ENCODE measurements at places on chromosomes 13 and 19.

DNA sequence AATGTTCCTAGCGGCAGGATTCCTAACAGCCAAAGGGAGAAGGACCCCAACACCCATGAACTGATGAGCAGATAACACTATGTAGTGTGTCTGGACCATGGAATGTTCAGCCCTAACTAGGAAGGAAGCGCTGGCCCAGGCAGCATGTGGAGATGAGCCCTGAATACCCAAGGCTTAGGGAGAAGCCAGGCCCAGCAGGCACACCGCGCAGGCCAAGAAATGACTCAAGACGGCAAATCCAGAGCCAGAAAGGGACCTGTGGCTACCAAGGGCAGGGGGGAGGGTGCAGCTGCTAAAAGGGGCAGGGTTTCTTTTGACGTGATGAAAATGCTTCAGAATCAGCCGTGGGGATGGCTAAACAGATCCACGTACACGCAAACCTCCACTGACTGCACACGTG lies 20.7 kb upstream of the TINCR start:
- DNase-seq: no peak

GRCh38 chr13:63403733-63404132 lies 1988.1 kb upstream of the PCDH20 start:
- DNase-seq: no peak

DNA sequence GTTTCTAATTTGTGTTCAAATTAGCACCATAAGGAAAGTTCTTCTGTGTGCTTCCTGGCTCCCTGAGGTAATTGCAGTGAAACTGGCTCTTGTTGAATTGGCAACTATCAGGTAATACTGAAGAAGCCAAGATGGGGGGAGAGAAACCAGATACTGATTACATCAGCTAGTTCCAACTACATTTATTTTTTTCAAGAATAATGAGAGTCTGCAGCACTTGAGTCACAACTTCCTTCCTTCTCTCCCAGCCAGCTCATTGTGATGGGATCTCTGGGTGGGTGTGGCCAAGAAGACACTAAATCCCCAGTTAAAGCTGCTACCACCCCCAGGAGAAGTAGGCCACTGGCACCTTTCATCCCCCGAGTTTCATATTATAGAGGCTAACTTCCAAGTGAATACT lies 100.7 kb upstream of the RXFP2 start:
- peak; percentile 65 for DNase-seq

GRCh38 chr19:38030686-38031422 lies 123.8 kb downstream of the SIPA1L3 start:
- DNase-seq: no peak

DNA sequence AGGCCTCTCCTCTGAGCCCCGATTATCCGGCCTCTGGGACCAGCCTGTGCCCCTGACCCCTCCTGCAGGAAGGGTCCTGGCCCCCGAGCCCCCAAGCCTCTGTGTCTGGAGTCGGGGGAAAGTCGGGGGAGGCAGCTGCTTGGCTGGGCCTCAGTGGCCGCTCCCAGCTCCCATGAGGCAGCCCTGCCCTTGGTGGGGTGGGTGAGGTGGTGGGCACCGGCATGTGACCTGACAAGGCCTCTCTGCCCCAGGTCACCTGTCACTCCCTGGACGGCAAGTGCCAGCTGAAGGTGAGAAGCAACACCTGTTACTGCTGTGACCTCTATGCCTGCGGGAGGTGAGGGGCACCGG lies 41.5 kb downstream of the TMEM255B start:
- no peak for DNase-seq

- no peak for DNase-seq
These were observed 15.8 kb downstream of the GPR180 start for GRCh38 chr13:94617389-94618000.

GRCh38 chr19:18425515-18426415 lies 6.6 kb downstream of the SSBP4 start:
- DNase-seq: peak; percentile 62

DNA sequence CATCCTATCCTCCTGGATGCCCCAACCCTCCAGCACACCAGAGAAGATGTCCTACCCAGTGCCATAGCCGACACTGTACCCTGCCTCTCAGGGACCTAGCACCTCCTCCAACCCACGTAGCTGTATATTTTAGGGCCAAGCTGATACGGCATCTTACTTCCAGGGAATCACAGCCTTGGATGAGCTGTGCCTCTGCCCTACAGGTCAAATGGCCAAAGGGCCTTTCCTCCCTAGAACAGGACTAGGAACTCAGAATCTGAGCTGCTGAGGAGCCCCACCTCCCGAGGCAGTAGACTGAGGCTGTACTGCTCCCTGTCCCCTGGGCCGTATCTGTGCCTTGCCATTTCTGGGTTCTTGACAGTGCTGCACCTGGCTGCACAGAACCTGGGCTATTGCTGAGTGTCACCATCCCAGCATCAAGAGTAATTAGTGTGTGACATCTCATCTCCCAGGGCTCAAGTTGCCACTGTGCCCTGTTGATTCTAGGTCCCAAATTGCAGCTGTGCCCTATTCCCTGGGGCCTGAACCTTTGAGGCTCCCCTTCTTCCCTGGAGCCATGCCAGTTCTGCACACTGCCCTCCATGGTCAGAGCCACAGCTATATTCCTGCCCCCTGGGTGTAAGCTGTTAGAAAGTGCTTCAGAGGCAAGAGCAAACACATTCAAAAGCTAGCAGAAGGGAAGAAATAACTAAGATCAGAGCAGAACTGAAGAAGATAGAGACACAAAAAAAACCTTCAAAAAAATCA lies 41.0 kb downstream of the VWA8 start:
- DNase-seq: no peak

GRCh38 chr19:18291590-18292461 lies 10.4 kb upstream of the JUND start:
- peak; percentile 75 for DNase-seq

GRCh38 chr13:30752201-30752797 lies 17.0 kb downstream of the ALOX5AP start:
- peak; percentile 50 for DNase-seq

DNA sequence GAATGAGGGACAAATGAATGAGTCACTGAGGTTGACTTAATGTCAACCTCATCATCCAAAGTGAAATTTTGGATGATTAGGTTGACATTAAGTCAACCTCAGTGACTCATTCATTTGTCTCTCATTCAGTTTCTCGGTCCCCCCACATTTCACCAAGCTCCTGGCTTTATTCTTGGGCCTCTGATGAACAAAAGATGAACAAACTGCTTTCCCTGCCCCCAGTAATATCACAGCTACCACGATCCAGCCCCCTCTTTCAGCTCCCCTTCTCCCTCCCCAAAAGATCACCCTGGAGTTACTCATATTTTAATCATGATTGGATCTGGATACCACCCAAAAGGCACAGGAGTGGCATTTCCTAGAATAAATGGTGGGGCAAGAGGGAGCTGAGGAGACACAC lies 10.8 kb downstream of the CEACAM18 start:
- no peak for DNase-seq

DNA sequence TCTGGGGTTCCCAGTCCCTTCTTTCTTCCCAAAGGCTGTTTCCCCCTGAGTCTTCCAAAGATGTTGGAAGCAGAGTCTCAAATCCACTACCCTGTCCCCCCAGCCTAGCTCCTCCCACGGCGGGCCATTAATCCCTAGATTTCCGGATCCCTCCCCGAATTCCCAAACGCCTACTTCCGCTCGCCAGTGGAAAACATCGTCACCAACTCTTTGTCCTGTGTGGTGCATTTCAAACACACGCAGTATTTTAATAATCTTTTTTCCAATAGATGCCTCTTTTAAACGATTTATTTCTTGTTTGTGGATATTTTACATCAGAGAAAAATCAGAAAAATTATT lies 610 bp downstream of the ZNF791 start:
- DNase-seq: peak; percentile 74

DNA sequence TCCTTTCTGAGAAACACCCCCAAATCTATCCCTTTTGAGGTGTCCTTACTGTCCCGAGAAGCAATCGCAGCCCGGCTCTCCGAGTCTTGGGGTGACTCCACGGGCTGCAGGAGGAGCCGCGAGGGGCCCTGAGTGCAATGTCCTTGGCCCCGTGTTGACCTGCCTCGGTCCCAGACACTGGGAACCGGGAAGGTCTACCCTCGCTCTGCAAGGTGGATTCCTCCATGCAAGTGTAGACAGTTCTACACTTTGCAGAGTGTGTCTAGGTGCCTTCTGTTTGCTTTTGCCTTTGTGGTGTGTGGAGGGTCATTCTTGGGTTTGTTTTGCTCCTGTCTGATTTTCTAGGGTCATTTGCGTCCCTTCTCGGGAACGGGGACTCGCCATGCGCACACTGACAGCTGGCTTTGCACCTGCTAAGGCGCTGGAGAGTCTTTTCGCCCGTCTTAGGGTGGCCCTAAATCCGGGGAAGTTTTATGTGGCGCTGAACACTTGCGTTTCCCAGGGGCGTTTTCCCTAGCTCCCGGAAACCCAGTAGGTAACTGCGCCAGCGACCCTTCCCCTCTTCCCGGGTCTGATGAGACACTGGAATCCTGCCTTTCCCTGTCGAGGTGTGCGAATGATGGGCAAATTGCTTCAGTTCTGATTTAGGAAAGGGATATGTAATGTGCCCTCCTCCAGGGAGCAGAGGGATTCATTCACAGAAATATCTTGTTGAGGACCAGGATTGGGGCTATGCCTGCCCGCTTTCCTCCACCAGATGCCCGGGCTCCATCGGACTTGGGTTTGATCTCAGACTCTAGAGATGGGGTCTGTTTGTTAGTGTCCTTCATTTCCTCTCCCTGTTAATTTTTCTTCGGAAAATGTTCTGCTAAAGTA lies 755 bp downstream of the SERTM1 start:
- DNase-seq: no peak

GRCh38 chr19:28117143-28117542 lies 1095.8 kb downstream of the UQCRFS1 start:
- DNase-seq: no peak

- DNase-seq: no peak
These were observed 40.8 kb upstream of the GPR183 start for GRCh38 chr13:99347911-99348451.

GRCh38 chr19:41944336-41944735 lies 14.8 kb downstream of the RABAC1 start:
- no peak for DNase-seq

DNA sequence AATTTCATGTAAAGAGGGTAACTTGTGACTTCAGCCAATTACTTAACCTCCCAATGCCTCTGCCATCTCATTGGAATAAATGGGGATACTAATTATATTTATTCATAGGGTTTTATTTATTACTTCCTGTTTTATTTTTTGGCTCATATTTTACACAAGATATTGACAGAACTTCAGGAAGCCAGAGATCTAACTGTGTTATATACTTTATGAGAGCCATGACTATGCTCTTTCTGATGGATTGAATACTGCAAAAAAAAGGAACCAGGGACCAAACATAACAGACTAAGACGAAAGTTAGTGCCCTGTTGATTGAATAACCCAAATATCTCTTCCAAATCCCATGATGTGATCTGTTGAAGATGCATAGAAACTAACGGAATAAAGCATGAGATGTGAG lies 243.3 kb upstream of the STARD13 start:
- DNase-seq: no peak

GRCh38 chr19:13058951-13059660 lies 43.6 kb downstream of the LYL1 start:
- DNase-seq: no peak

DNA sequence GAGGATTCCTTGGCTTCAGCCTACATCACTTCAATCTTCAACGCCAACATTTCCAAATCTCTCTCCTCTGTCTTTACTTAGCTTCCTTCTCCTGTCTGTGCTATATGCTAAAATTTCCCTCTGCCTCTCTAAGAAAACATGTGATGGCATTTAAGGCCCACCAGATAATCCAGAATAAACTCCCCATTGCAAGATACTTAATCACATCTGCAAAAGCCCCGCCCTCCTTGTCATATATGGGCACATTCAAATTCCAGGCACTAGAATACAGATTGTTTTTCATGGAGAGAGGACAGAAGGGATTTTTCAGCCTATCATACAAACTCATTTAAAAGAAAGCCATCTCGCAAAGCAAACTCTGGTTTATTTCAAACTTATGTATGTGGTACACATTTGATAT lies 16.2 kb downstream of the ARGLU1 start:
- no peak for DNase-seq

- no peak for DNase-seq
These were observed 5.7 kb upstream of the FPR3 start for GRCh38 chr19:51789061-51789795.

GRCh38 chr13:110183910-110184309 lies 123.0 kb downstream of the COL4A1 start:
- peak; percentile 11 for DNase-seq

DNA sequence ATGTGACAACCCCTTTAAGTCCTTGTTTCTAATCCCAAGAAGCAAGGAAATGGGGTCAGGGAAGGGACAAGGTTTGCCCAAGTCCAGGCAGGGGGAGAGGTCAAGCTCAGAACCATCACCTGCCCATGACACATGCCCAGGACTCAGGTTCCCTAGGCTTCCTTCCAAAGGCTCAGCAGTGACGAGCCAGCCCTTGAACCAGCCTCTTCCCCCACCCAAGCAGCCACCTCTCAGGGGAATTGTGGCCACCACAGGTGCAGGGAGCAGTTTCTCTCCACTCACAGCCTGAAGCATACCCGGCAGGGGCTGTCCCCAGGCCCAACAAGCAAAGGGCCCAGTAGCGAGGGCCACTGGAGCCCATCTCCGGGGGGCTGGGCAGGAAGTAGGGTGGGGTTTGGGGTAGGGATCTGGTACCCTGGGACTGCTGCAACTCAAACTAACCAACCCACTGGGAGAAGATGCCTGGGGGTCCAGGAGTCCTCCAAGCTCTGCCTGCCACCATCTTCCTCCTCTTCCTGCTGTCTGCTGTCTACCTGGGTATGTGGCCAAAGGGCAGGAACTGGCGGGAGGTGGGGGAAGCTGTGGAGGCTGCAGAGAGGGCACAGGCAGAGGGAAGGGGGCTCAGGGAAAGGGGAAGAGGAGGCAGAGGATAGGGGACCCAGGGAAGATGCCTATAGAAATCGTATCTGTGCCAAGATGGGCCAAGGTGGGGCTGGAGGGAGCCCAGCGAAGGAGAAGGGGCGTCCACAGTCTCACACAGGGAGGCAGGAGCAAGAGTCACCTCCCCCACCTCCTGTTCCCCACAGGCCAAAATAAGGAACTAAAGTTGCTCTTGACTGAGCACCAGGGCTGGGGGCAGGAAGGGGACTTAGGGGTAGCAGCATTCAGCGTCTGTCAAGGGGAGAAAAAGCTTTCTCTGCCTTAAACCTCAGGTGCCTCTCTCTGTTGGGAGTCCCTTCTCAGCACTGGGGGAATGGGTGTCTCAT lies at the start of gene CD79A:
CD79A (plus strand) TSS at position 433 of the 986 bp plus-strand sequence; CDS start at position 459, 26 bp downstream.
- no peak for DNase-seq

- DNase-seq: no peak
These were observed 27.6 kb downstream of the ZNF541 start for GRCh38 chr19:47545061-47545948.

- no peak for DNase-seq
These were observed 537 bp downstream of the NAT14 start for GRCh38 chr19:55485439-55486011.

GRCh38 chr13:26831336-26831908 lies 70.8 kb upstream of the GPR12 start:
- no peak for DNase-seq

Measured in IMR-90 (cell line).